ENCODE measurements at places on chromosomes 1 and 21.

GRCh38 chr1:91952187-91952586 lies 3.0 kb downstream of the BRDT start:
- DNase-seq = no peak

GRCh38 chr1:232302376-232303221 lies 327.3 kb downstream of the SIPA1L2 start:
- DNase-seq = no peak

GRCh38 chr21:45011911-45012661 lies 62.3 kb upstream of the ADARB1 start:
- no peak for DNase-seq

GRCh38 chr21:44086636-44087425 lies 20.4 kb upstream of the PWP2 start:
- DNase-seq = no peak

GRCh38 chr1:94385308-94385929 lies 32.8 kb upstream of the ABCD3 start:
- no peak for DNase-seq

- no peak for DNase-seq
Measured at GRCh38 chr1:2638466-2639115, 5.8 kb upstream of the MMEL1 start.

- DNase-seq = no peak
Measured at GRCh38 chr1:118081387-118081786, 103.6 kb downstream of the SPAG17 start.

GRCh38 chr1:31715087-31715872 lies 11.5 kb upstream of the COL16A1 start:
- no peak for DNase-seq

GRCh38 chr1:10866321-10867093 lies 70.1 kb upstream of the CASZ1 start:
- DNase-seq = no peak

DNA sequence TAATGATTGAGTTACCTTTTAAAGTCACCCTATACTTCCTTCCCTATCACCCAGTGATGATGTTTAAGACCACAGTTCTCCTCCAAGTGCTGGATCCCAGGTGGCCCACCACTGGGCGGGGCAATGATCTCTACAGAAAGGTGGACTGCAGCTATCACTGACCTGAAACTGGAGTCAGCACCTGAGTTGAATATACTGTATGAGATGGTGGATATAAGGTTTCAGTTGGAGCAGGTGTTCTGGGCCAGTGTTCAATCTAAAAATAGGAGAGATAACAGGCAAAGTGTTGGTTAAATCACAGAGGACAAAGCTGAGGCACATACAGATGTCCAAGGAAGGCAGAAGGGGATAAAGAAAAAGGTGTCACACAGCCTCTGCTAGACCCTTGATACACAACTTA lies 96.6 kb downstream of the SIPA1L2 start:
- DNase-seq = no peak

DNA sequence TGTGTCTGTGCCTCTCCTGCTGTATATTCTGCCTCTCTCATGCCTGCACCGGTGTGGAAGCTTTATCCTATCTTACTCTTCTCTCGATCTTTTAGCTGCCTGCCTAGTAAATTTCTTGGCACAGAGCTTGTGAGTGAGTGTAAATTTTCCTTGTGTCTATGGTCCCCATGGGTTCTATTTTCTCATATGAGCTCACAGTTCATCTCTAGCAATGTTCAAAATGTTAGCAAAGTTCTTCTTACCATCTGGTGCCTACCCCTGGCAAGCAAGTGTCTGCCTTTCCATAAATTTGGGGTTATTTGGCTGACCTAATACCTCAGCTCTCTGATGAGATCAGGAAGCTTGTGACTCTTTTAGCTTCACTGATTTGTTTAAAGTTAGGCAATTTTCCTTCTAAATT lies 572.1 kb upstream of the BRINP3 start:
- DNase-seq = no peak

GRCh38 chr1:164602101-164602422 lies 43.1 kb downstream of the PBX1 start:
- no peak for DNase-seq

DNA sequence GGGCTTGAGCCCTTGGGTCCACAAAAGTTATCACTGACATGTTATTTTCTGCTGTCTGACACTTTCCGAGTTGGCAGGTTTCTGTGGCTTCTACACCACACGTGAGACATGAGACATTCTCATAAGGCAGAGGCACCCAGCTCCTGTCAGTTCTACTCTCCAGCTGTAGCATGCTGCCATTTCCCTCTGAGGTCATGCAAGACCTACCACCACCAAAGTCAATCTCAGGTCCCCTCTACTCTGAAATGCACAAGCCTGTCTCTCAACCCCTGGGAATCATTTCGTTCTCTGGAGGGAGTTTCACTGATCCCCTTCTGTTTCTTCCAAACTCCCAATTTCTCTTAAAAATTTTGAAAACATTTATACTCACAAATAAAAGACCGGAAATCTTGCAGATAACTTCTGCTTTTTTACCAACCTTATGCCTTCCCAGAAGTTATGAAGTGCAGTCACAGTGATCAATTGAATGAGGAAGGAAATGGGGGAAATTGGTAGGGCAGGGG lies 39.5 kb upstream of the CR2 start:
- peak; percentile 78 for DNase-seq

- DNase-seq = peak; percentile 54
Measured at GRCh38 chr21:37079211-37079824, 6.3 kb downstream of the TTC3 start.

DNA sequence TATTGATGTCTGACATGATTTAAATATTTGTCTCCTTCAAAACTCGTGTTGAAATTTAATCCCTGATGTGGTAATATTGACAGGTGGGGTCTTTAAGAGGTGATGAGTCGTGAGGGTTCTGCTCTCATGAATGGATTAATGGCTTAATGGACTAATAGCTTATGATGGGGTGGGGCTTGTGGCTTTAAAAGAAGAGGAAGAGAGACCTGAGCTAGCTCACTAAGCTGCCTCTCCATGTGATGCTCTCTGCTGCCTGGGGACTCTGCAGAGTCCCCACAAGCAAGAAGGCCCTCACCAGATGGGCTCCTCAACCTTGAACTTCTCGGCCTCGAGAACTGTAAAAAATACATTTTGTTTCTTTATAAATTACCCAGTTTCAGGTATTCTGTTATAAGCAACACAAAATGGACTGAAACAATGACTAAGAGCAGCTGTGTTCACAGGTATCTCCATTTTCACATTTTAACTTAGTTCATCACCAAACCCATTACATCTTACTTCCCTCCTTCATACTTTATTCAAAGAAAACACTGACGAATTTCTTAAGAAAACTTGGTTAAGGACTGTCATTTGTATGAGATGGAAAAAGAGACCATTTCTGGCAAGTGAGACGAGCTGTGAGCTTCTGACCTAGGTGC lies 12.1 kb upstream of the AIM2 start:
- DNase-seq = no peak

DNA sequence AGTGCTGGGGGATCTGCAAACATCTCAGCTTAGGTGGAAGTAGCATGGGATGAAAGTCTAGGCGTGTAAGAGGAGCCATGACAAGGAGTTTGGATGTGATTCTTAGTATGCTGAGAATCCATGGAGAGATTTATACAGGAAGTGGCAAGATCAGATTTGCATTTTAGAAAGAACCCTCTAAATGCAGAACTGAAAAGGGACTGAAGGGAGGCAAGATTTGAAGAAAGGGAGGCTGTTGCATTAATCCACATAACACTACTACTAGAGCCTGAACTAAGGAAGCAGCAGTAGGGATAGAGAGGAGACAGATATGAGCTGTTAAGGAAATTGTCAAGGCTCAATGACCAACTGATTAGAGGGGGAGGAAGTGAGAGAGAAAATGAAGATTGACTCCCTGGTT lies 9.8 kb downstream of the C1orf74 start:
- no peak for DNase-seq

- no peak for DNase-seq
Measured at GRCh38 chr1:204623365-204623893, 62.1 kb downstream of the LRRN2 start.

DNA sequence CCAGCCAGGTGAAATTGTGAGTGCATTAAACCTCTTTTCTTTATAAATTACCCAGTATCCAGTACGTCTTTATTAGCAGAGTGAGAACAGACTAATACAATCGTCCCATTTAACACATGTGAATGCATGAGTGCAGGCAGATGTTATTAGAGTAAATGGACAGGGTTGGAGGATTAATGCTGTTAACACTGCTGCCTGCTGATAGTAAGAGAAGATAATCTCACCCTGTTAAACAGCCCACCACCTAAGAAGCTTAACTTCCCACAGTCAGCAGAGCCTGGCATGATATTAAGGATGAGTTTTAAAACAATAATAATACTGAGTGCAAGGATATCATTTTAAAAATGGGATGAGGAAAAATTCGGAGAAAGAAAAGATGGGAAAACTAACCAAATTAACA lies 181.4 kb upstream of the LHX8 start:
- DNase-seq = no peak

DNA sequence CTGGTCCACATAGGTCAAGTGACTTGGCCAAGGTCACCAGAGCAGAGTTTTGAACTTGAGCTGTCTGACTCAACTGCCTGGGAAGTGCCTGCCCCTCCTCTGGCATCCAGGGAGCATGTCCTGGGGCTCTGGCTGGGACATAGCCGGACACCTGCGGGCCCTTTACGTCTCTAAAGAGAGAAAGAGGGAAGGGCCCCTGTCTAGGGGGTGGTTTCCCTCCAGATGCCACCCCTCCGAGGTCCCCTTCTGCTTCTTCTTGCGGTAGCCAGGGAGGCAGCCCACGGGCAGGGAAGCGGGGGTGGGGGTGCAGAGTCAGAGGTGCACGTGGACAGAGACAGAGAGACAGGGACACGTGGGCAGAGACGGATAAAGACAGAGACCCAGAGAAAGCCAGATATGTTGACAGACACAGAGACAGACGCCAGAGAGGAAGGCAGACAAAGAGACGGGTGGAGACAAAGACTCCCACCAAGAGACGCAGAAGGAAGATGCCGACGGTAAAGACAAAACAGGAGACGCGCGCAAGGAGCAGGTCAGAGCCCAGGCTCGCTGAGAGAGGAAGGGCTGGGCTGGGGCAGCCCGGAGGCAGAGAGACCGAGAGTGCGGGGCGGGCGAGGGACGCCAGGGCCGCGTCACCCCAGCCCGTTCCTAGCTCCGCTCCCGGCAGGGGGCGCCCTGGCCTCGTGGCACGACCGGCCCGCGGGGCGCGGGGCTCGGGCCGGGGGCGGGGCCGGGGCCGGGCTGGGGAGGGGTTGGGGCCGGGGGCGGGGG lies 458 bp upstream of the ALPL start:
- DNase-seq = no peak

DNA sequence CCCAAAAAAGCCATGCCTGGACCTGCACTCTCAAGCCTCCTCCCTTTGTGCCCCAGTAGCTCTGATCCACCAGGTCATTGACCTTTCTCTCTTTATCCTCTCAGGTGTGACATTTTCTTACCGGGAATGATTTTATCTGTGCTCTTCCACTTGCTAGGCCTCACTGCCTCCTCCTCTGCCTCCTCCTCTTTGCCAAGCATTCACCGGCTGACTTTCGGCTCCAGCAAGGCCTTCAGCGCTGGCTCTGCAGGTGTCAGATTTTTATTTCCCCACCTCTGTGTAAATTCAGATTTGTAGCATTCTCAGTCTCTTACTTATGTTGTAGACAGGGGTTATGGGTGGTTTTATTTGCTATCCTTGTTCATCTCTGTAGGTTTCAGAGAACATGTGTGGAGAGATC lies 91.5 kb downstream of the ST6GALNAC5 start:
- DNase-seq = no peak

GRCh38 chr1:53585129-53585528 lies 125.9 kb downstream of the DMRTB1 start:
- no peak for DNase-seq

GRCh38 chr1:53430779-53431178 lies 28.4 kb upstream of the DMRTB1 start:
- DNase-seq = no peak

GRCh38 chr1:190708418-190709057 lies 230.9 kb upstream of the BRINP3 start:
- no peak for DNase-seq

DNA sequence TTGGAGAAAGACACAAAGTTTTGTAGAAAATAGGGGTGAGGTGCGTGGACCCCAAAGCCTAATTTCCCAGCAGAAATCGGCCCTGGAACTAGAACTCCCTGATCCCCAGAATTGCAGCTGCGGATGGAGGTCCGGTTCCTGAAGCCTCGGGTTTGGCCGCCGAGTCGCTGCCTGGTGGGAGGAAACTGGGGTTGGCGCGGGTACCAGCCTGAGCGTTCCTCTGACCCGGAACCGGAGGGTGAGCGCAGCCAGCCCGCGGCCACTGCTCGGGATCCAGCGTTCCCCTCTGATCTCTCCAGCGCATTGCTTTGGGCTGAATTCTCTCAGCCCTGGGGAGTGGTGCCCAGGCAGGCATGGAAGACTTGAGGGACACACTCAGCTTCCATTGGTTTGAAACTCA lies 1.6 kb downstream of the ST6GALNAC5 start:
- DNase-seq = no peak

- DNase-seq = peak; percentile 26
Measured at GRCh38 chr1:248618878-248619277, 16.0 kb downstream of the OR2T11 start.

DNA sequence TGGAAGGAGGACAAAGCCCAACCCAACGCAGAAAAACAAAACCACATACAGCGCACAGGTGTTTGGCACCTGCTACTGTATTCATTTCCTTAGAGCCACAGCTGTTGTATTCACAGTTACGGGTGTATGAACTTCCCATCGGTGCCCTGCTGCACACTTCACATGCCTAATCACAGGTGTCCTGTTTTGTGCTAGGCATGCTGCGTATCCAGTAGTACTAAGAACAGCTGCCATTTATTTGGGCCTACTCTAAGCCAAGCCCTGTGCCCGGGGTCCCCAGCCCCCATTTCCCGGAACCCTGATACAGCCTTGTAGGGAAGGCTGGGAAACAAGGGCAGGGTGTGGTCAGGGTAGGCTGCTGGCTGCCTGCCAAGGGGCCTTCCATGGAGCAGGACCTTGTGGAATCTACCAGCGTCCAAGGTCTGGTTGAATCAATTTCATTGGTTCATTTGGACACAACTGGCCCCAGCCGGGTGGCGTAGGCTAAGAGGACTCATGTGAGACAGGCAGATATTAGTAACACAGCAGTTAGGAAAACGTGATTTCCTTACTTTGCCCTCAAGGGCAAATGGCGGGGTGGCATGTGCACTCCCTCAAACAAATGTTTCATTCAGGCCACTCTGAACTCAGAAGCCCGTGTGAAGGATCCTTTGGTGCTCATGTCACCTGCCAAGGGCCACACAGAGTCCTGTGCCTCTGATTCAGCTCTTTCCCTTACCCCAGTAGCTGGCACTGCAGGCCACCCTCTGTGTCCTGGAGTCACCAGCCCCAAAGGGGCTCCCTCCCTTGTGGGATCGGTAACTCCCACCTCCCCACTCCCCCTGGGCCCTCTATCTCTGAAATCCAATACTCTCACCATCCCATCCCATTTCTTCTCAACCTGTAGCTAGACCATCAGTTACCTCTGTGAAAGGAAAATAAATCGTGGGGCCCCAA lies 986 bp upstream of the RNF186 start:
- no peak for DNase-seq

DNA sequence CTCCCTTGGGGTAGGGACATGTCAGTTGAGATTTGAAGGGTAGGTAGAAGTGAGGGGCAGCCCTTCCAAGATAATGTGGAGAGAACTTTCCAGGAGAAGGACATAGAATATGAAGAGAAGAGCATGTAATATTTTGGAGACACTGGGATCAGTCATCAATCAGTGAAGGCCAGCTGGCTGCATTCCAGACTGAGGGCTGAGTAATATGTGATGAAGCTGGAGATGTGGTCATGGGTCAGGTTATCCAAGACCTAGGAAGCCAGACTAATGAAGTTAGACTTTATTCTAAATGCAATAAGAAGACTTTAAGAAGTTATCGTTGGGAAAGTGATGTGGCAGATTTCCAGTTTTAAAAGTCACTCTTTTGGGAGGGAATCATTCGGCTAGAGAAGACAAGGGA lies 262.0 kb downstream of the HMCN1 start:
- no peak for DNase-seq

GRCh38 chr1:212684521-212685090 lies 15.0 kb downstream of the BATF3 start:
- DNase-seq = no peak
